Muscle of arm (tissue), 14 donors: ENCODE measurements at places on chromosomes 5 and 9. TPM values are rescaled to one million over a fixed set of nuclear protein-coding genes. Genes with fewer than 3 reads are reported as not detected.

GRCh38 chr5:7844901-7845300 is 6.0 kb downstream of the CFAP90 start:
- no peak for DNase-seq

GRCh38 chr9:25935188-25935587 is 256.9 kb upstream of the TUSC1 start:
- DNase-seq = no peak

DNA sequence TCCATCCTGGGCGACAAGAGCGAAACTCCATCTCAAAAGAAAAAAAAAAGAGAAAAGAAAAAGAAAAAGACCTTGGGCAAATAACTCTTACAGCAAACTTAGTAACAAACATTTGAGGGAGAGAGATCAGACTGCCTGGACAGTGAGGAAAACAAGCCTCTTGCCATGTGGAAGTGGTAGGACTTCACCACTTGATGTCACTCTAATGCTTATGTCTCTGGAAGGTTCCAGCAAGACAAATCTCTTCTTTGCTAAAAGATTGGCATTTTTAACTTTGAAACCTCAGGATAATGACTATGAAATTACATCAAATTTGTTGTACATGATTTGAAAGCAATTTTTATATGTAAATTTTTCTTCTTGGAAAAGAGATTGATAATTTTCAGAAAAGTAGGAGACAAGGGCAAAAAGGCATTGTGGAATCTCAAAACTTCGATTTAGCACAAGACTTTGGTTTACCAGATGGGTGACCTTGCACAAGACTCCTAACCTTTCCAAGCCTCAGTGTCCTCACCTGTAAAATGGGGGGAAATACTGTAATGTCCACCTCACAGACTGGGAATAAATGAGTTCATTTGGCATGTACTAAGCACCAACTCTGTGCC is 5.4 kb downstream of the ACTL7B start:
- no peak for DNase-seq

DNA sequence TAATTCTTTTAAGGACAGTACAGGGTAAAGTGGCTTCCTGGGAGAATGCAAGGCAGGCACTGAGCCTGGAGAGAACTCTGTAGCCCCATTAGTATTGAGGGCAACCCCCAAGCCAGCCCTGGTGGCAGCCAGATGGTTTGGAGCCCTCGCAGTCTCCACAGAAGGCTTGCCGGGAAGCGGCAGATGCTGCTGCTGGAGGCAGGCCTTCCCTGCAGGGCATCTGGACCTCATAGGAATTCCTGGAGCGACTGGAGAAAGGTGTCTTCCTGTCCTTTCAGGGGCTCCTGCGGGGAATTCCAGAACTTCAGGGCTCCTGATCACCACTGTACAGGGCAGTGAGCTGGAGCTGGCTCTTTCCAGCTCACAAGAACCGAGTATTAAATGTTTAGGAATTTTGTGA is 167.5 kb downstream of the INSYN2B start:
- DNase-seq = no peak

- DNase-seq = peak; percentile 66
Observed at GRCh38 chr5:132386644-132387286, 17.3 kb downstream of the SLC22A5 start.

DNA sequence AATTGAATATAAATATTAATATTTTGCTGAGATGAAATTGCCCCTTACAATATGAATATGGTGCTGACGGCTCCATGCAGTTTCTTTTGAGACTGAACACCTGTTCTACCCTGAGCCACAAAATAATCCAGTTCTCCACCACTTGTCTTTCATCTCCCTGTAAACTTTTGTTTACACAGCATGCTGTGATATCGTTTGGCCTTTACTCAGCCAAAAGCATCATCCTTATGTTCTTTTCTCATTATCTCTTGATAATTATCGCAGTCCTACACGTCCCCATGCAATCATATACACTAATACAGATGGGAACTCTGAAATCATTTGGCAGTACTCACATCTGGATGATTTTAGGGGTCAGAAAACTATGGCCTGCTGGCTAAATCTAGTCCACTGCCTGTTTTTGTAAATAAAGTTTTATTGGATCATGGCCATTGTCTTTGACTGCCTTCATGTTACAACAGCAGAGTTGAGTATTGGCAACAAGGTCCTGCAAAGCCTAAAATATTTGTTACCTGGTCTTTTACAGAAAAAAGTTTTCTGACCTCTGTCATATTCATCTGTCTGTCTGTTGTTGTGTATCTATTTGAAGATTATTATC is 53.3 kb downstream of the AOPEP start:
- DNase-seq = no peak

- DNase-seq = no peak
Observed at GRCh38 chr9:87180361-87180760, 233.1 kb upstream of the GAS1 start.

The ABCA1 gene
- 6.9 TPM for polyA plus RNA-seq

The CCDC171 gene
- 1.6 TPM for polyA plus RNA-seq

The GPRIN1 gene
- polyA plus RNA-seq = 0.70 TPM
